ENCODE measurements at places on chromosomes 2 and 18. TPM values are rescaled to one million over a fixed set of nuclear protein-coding genes. Genes with fewer than 3 reads are reported as not detected.

- H3K27me3 ChIP-seq = no peaks in the 10 kb centered on the region
- DNase-seq = no peak
- H3K36me3 ChIP-seq = no peaks in the 10 kb centered on the region
- no peak overlapping the region for H3K27ac ChIP-seq
- no peaks in the 10 kb centered on the region for H3K4me1 ChIP-seq
Observed at GRCh38 chr2:207762146-207762545, 7.6 kb downstream of the FZD5 start.

DNA sequence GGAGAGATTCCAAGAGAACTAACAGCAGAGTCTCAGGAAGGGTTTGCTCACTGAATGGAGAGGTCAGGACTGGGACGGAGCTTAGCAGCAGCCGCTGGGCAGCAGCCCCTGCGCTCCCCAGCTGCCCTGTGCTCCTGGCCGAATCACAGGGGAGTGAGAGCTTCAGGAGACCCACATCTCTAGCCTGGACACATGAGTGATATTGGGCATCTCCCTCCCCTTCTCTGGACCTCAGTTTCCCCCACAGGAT, 511 bp downstream of the MATN3 start:
- H3K4me3 ChIP-seq = peak overlapping the region; percentile 47
- H3K36me3 ChIP-seq = no peaks in the 10 kb centered on the region
- H3K27ac ChIP-seq = peak overlapping the region; percentile 70
- no peaks in the 10 kb centered on the region for H3K27me3 ChIP-seq

- H3K4me1 ChIP-seq = peaks cover 12% of the 10 kb centered on the region
- no peak overlapping the region for H3K4me3 ChIP-seq
- H3K36me3 ChIP-seq = no peaks in the 10 kb centered on the region
- H3K27me3 ChIP-seq = no peaks in the 10 kb centered on the region
- peak; percentile 24 for DNase-seq
Observed at GRCh38 chr18:79574938-79575525, 104.6 kb upstream of the CTDP1 start.

GRCh38 chr2:28621172-28622100, 125.6 kb downstream of the PLB1 start:
- H3K4me3 ChIP-seq = no peak overlapping the region
- no peaks in the 10 kb centered on the region for H3K4me1 ChIP-seq
- H3K27me3 ChIP-seq = no peaks in the 10 kb centered on the region
- peak; percentile 81 for DNase-seq
- peak overlapping the region; percentile 94 for H3K27ac ChIP-seq

DNA sequence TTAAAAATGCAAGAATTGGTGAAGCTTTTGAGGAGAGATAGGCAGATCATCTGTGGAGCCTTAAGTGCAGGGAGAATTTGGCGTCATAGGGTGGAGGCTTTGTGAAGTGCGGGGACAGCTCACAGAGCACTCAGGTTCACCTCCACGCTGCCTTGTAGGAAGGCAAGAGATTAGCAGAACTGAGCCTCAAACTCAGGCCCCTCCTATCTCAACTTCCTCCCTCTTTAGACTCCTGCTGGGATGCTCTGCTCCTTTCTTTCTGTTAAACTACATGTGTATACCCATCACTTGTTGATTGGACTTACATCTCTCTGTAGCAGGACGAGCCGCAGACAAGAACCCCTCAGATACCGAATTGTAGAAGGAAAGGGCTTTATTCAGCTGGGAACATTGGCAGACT, 422.2 kb downstream of the SETBP1 start:
- no peak overlapping the region for H3K4me3 ChIP-seq
- no peaks in the 10 kb centered on the region for H3K36me3 ChIP-seq
- H3K27me3 ChIP-seq = no peaks in the 10 kb centered on the region
- no peak for DNase-seq
- no peaks in the 10 kb centered on the region for H3K4me1 ChIP-seq

GRCh38 chr2:236045251-236046235, 122.6 kb downstream of the GBX2 start:
- DNase-seq = no peak
- H3K27ac ChIP-seq = no peak overlapping the region
- no peaks in the 10 kb centered on the region for H3K27me3 ChIP-seq
- H3K4me3 ChIP-seq = no peak overlapping the region
- no peaks in the 10 kb centered on the region for H3K4me1 ChIP-seq

DNA sequence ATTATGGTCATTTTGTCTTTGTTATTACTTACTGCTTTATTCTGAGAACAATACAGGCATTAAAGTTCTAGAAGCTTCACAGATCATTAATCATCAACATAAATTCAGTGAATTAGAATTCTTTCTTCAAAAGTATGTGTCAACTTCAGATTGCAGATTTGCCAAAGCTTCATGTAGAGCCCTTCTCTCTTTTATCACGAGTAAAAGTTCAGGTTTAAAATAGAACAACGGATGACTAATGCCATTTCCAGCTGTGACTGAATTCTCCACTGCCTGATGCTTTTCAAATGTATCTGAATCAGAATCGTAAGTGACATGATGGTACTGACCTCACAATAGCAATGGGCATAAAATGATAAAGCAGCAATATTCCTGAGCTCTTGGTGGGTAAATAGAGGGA, 116.0 kb downstream of the ABCA12 start:
- no peak overlapping the region for H3K27ac ChIP-seq
- no peaks in the 10 kb centered on the region for H3K4me1 ChIP-seq
- no peaks in the 10 kb centered on the region for H3K36me3 ChIP-seq

DNA sequence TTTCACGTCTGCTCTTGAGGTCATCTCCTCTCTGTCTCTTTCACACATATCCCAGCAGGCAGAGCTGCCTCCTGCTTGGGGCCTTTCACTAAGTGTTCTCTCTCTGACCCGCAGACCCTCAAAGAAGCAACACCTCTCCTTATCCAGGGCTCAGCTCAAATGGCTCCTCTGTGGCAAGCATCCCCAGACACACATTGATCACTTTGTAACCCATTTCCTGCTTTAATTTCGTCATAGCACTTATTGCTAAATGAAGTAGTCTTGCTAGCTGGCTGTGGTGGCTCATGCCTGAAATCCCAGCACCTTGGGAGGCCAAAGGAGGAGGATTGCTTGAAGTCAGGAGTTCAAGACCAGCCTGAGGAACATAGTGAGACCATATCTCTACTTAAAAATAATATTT, 41.4 kb downstream of the SGPP2 start:
- H3K4me1 ChIP-seq = no peaks in the 10 kb centered on the region
- H3K27me3 ChIP-seq = no peaks in the 10 kb centered on the region
- no peaks in the 10 kb centered on the region for H3K36me3 ChIP-seq
- H3K4me3 ChIP-seq = no peak overlapping the region
- no peak for DNase-seq

GRCh38 chr2:120261387-120262006, 8.8 kb downstream of the RALB start:
- H3K4me1 ChIP-seq = no peaks in the 10 kb centered on the region
- DNase-seq = no peak
- no peaks in the 10 kb centered on the region for H3K27me3 ChIP-seq
- H3K27ac ChIP-seq = no peak overlapping the region

DNA sequence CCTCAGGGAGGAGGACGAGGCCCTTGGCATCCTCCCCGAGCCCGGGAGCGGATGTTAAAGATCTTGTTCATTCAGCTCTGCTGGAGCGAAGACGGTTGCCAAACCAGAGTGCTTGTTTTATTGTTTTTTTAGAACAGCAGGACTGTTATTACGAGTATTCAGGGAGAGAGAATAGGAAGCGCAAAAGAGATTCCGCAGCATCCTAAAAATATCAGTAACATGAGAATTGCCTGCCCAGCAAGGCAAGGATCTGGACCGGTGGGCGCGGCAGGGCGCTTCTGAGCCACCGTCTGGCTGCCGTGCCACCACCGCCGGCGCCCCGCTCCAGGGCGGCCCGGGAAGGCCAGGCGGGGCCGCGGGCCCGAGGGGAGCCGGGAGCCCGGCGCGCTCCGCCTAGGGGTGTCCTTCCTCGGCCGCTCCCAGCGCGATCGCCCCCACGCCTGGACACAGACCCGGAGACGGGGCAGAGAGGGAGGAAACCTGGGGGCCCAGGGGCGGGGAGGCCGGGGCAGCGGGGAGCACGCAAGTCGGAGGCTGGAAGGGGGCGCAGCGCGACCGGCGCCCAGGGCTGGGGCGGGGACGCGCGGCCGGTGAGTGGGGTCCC, 843 bp downstream of the CYS1 start:
- DNase-seq = no peak
- peaks cover 7% of the 10 kb centered on the region for H3K4me1 ChIP-seq
- no peaks in the 10 kb centered on the region for H3K36me3 ChIP-seq
- H3K4me3 ChIP-seq = peak overlapping the region; percentile 58

GRCh38 chr2:190090148-190090547, 27.6 kb upstream of the MSTN start:
- H3K27me3 ChIP-seq = no peaks in the 10 kb centered on the region
- no peak overlapping the region for H3K4me3 ChIP-seq
- H3K27ac ChIP-seq = no peak overlapping the region
- no peaks in the 10 kb centered on the region for H3K4me1 ChIP-seq
- H3K36me3 ChIP-seq = no peaks in the 10 kb centered on the region

- no peaks in the 10 kb centered on the region for H3K27me3 ChIP-seq
- no peaks in the 10 kb centered on the region for H3K36me3 ChIP-seq
- no peak overlapping the region for H3K27ac ChIP-seq
- no peak overlapping the region for H3K4me3 ChIP-seq
- no peaks in the 10 kb centered on the region for H3K4me1 ChIP-seq
- DNase-seq = no peak
Observed at GRCh38 chr2:183428881-183429280, 304.6 kb downstream of the NUP35 start.

GRCh38 chr2:38450509-38450908, 73.4 kb upstream of the ATL2 start:
- no peaks in the 10 kb centered on the region for H3K27me3 ChIP-seq
- no peak overlapping the region for H3K4me3 ChIP-seq

GRCh38 chr2:191038241-191038725, 24.3 kb upstream of the STAT1 start:
- H3K4me3 ChIP-seq = no peak overlapping the region
- H3K4me1 ChIP-seq = no peaks in the 10 kb centered on the region
- no peak overlapping the region for H3K27ac ChIP-seq
- DNase-seq = no peak
- no peaks in the 10 kb centered on the region for H3K36me3 ChIP-seq
- H3K27me3 ChIP-seq = no peaks in the 10 kb centered on the region

GRCh38 chr2:96887493-96888012, 17.7 kb upstream of the SEMA4C start:
- no peak for DNase-seq
- H3K27me3 ChIP-seq = no peaks in the 10 kb centered on the region
- H3K36me3 ChIP-seq = no peaks in the 10 kb centered on the region
- H3K27ac ChIP-seq = peak overlapping the region; percentile 72
- H3K4me3 ChIP-seq = no peak overlapping the region

DNA sequence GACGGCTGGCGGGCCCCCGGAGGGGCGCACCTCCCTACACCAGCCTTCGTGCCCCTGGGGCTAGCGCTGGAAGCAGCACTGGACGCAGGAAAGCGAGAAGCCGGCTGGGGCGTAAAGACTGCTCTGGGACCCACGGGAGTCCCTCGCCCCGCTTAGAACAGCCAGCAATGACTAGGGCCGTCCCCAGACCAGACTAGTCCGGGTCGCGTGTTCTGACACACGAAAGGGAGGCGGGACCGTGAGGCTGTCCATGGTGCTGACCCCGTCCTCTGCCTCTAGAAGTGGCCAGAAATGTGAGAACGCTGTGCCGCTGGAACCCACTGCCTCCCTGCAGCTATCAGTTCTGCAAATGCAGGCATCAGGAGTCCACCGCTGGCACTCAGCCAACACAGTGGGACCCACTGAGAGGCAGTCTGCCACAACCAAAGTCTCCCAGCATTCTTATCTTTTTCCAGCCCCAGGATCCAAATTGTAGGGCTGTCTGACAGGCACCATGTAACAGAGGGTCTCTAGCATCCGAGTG, at the start of gene UCN:
TSS of gene UCN (minus strand) at position 87 of the 523 bp plus-strand sequence. CDS start 550 bp downstream, outside the sequence.
- peak; percentile 57 for DNase-seq
- H3K27ac ChIP-seq = no peak within 1 kb of the TSS
- H3K27me3 ChIP-seq = peaks cover 17% of the 10 kb centered on the region
- H3K4me1 ChIP-seq = no peaks in the 10 kb centered on the region

DNA sequence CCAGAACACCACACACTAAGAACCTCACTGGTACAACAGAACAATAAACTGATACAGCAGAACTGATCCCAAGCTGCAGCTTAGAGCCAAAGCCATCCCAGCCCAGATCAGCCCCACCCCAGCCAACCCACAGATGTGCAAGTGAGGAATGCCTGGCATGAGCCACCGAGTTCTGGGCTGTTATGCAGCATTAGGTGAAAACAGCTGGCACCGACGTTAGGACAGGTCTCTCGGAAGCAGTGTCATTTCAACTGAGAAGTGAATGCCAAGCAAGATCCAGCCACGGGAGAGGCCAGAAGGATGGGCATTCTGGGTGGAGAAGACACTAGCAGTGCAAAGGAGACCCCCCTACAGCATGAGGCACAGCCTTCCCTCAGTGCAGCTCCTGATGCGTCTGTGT, 38.9 kb downstream of the ADCY3 start:
- no peak overlapping the region for H3K4me3 ChIP-seq
- no peaks in the 10 kb centered on the region for H3K36me3 ChIP-seq
- H3K27me3 ChIP-seq = no peaks in the 10 kb centered on the region
- peaks cover 7% of the 10 kb centered on the region for H3K4me1 ChIP-seq
- no peak for DNase-seq

- no peaks in the 10 kb centered on the region for H3K36me3 ChIP-seq
- H3K4me3 ChIP-seq = no peak overlapping the region
- H3K27ac ChIP-seq = no peak overlapping the region
- DNase-seq = no peak
- no peaks in the 10 kb centered on the region for H3K27me3 ChIP-seq
- H3K4me1 ChIP-seq = no peaks in the 10 kb centered on the region
Observed at GRCh38 chr18:10113121-10114022, 199.6 kb downstream of the VAPA start.

- H3K27ac ChIP-seq = no peak overlapping the region
- no peaks in the 10 kb centered on the region for H3K36me3 ChIP-seq
- no peaks in the 10 kb centered on the region for H3K27me3 ChIP-seq
- no peak for DNase-seq
- no peak overlapping the region for H3K4me3 ChIP-seq
- H3K4me1 ChIP-seq = no peaks in the 10 kb centered on the region
Observed at GRCh38 chr2:17644997-17645720, 104.7 kb downstream of the VSNL1 start.

DNA sequence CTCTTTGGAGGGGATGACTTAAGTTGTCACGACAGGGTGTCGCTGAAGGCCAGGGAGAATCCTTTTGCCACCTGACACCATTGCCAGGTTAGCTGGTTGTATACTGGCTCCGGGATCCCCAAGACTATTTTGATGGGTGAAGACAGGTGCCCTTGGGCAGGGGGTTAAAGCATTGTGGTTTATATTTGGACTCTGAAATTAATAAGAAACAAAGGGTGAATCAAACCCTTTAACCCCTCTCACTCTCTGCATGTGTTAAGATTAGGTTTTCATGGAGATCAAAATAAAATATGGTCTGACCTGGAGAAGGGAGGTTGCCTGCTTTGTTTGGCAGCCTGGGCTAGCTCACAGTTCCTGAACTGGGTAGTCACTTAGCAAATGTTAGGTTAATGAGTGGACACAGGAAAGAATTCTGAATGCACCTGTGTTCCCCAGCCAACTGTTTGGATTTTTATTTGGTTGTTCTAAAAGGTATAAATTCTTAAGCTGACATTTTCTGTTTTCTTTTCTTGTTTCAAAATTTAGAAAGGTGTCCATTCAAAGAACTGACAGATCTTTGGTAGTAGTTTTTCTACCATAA, 301.7 kb downstream of the KCNS3 start:
- no peak overlapping the region for H3K4me3 ChIP-seq
- no peaks in the 10 kb centered on the region for H3K27me3 ChIP-seq

TFCP2L1 gene
- total RNA-seq = 8.3 TPM

UGT1A9 gene
- not detected for total RNA-seq

NT5DC4 gene
- total RNA-seq = not detected

L3MBTL4 gene
- 19.7 TPM for total RNA-seq

CYRIA gene
- 12.5 TPM for total RNA-seq

PLA2R1 gene
- 27.9 TPM for total RNA-seq

RABL2A gene
- 23.7 TPM for total RNA-seq

TSPYL6 gene
- not detected for total RNA-seq

CLEC4F gene
- total RNA-seq = not detected

CNTNAP5 gene
- total RNA-seq = not detected

ILKAP gene
- 43.9 TPM for total RNA-seq
